ENCODE measurements at places on chromosomes 13 and 19.

- DNase-seq: no peak
Measured at GRCh38 chr13:96816261-96816660, 178.0 kb downstream of the OXGR1 start.

GRCh38 chr19:4870025-4870700, 2.7 kb upstream of the PLIN3 start:
- no peak for DNase-seq

GRCh38 chr19:23436318-23436717, 41.0 kb upstream of the ZNF91 start:
- no peak for DNase-seq

DNA sequence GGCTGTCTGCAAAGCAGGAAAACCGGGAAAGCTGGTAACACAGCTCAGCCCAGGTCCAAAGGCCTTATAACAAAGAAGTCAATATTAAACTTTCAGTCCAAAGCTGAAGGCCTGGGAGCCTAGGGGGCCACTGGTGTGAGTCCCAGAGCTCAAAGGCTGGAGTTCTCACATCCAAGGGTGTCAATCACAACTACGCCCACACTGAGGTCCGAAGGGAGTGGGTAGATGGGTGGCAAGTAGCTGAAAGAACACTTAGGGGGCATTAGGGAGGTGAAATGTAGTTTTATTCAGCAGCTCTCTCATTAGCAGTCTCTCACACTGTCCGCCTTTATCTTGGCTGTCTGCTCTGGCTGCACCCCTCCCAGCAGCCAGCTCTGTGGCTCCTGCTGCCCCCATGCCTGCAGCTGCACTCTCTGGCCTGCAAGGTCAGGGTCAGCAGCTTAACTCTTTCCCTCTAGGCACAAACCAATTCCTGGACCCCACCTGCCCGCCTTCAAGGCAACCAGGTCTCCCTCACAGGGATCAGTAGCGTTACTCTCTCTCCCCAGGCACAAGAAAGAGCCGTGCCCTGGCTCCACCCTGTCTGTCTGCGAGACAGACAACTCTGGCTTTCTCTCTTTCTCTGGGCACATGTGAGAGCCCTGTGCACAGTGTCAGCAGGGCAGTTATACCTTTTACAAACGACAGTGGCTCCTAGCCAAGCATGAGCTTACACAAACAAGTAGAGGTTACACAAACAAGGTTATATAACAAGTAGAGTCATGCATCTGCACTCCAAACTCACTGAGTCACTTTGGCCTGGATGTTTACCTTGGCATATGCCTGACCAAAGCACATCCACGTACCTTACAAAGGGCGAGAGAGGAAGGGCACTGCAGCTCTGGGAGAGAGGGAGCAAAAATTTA, 249.4 kb upstream of the PCDH20 start:
- no peak for DNase-seq

GRCh38 chr13:113672002-113672651, 5.1 kb downstream of the GRK1 start:
- no peak for DNase-seq

GRCh38 chr13:72884101-72884500, 102.2 kb downstream of the PIBF1 start:
- no peak for DNase-seq

- peak; percentile 41 for DNase-seq
Measured at GRCh38 chr19:2096034-2096479, at the start of gene MOB3A. TSS of gene MOB3A (minus strand) at chr19:2096326. CDS start at chr19:2078560, 17,766 bp downstream.

GRCh38 chr13:76667551-76667950, 218.7 kb downstream of the KCTD12 start:
- DNase-seq: no peak

DNA sequence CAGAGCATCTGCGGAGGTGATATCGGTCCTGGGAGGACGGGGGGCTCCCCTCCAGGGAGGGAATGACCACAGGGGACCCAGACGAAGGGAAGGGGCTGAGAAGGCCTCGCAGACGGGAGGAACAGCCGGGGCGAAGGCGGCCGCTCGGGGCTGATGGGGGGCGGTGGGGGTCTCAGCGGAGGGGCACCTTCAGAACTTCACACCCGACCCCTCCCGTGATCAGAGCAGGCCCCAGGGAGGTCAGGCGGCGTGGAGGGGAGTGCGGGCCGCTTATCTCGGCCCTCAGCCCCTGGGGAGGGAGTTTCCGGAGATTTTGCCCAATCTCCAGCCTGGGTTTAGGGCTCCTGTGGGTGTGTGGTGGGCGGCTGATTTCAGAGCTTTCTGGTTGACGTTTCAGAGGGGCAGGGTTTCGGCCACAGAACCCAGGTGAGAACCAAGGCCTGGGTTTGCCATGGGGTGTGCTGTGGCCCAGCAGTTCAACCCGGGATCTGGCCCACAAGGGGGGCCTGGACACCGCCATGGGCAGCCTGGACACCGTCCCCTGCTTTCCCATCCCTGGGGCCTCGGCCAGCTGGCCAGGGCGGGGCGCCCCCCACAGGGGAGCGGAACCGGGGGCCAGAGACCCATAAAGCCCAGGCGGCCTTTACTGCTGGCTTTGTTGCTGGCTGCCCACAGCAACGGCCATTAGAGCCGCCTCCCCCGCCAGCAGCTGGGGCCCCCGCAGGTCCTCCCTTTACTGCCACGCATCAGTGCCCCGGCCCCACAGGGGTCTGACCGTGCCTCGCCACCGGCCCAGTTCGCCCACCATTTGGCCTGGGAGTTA, 29.0 kb downstream of the ARID3A start:
- DNase-seq: no peak

- DNase-seq: no peak
Measured at GRCh38 chr19:32875428-32875827, 5.9 kb upstream of the SLC7A9 start.

DNA sequence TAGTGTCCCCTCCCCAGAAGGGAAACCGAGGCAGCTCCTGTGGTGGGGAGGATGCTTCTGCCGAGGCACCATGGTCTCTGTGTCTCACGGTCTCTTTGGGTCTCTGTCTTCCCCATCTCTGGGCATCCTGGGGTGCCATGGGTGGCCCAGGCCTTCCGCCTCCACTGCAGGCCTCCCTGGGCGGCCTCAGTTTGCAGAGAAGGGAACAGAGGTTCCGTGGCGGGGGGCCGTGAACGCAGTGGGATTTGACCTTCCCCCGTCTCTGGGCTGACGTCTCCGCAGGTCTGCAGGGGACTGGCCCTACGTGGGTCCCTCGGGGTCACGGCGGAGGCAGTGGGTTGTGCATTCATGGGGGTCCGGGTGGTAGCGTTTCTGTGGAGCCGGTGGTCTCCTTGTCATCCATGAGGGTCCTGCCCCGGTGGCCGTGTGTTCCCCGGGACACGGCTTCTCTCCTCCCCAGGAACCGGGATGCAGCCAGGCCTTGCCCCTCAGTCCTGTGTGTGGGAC, 4.6 kb downstream of the EFNA2 start:
- no peak for DNase-seq

DNA sequence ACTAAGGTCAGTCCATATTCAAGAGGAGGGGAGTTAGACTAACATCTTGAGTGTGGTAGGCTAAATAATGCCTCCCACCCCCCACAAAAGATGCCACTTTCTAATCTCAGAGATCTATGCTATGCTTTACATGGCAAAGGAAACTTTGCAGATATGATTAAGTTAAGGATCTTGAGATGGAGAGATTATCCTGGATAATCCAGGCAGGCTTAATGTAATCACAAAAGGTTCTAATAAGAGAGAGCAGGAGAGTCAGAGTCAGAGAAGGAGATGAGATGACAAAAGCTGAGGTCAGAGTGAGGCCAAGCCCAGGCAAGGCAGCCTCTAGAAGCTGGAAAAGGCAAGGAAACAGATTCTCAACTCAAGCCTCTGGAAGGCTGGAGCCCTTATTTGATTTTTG, 1011.6 kb downstream of the PCDH9 start:
- no peak for DNase-seq

- DNase-seq: no peak
Measured at GRCh38 chr19:39479916-39480315, 722 bp upstream of the TIMM50 start.

- no peak for DNase-seq
Measured at GRCh38 chr19:48619692-48620585, 633 bp downstream of the SPHK2 start.

DNA sequence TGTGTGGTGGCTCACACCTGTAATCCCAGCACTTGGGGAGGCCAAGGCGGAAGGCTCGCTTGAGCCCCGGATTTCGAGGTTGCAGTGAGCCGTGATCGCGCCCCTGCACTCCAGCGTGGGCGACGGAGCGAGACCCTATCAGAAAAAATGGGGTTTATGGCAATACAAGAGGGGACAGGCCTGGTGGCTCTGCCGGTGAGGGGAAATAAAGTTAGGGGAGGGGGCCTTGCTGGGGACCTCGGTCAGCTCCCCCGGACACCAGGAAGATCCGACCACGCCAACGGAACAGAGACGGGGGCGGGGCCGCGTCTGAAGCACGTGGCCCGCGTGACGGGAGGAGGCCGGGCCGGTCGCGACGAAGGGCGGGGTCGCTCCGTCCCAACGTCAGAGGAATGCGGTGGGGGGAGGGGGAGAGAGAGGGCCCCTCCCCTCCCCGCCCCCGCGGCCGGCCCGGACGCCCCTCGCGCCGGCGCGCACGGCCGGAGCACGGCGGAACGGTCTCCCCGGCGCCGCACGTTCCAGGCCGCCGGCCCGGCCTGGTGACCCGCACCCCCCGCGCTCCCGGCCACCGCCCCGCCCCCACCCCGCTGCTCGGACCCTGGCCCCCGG, 1.9 kb upstream of the HNRNPL start:
- DNase-seq: peak; percentile 90

DNA sequence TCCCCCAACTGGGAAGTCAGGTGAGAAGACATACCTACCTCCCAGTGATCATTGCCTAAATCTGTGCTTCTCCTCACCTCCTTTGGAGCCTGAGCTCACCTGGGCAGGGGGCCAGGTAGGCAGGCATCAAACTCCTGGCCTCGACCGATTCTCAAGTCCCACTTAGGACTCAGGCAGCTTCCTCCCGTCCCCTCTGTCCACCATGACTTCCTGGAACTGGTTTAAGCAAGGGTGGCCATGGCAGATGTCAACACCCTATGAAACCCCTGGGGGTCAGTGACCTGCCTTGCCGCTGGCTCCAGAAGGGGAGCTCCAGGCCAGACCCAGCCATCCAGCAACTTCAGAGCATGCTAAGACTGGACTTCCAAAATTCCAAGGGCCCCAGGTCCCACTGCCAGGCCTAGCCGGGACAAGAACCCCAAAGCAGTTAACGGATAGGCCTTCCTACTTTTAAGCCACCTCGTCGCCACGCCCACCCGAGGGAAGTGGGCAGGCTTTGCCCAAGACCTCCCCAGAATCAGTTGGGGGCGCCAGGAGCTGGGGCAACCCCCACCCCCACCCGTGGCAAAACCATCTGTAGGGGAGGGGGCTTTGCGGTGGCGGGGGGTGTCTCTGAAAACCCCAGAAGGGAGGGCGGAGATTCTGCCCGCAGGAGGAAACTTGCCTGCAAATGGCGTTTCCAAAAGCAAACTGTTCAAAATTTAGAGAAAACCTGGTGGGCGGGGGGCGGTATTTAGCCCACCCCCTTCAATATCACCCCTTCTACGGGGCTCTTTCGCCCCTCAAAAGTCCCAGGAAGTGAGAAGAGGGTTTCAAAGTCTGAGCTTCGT, 657 bp downstream of the PLIN3 start:
- DNase-seq: no peak

- no peak for DNase-seq
Measured at GRCh38 chr13:105153611-105154010, 1381.9 kb downstream of the EFNB2 start.

- DNase-seq: no peak
Measured at GRCh38 chr19:49438261-49438660, 3.1 kb downstream of the SLC17A7 start.

DNA sequence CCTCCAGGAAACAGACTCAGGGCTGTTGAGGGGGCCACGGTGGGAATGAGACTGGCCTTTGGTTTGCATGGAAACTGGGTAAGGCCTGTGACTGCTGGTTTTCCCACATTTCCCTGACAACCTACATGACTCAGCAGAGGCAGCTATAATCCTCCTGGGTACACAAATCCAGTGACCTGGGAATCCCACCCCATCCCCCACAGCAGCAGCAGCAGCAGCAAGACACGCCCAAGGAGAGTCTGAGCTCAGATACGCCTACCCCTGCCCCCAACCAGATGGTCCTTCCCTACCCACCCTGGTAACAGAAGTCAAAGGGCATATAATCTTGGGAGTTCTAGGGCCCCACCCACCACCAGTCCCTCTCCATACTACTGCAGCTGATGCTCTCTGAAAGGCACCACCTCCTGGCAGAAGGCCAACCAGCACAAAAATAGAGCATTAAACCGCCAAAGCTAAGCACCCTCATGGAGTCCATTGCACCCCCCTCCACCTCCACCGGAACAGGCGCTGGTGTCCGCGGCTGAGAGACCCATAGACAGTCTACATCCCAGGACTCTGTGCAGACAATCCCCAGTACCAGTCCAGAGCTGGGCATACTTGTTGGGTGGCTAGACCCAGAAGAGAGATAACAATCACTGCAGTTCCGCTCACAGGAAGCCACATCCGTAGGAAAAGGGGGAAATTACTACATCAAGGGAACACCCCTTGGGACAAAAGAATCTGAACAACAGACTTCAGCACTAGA, 237.2 kb upstream of the SPRY2 start:
- no peak for DNase-seq

- DNase-seq: peak; percentile 22
Measured at GRCh38 chr19:1512671-1513498, at the start of gene ADAMTSL5. TSS of gene ADAMTSL5 (minus strand) at chr19:1513019. CDS start at chr19:1510943, 2,076 bp downstream.

DNA sequence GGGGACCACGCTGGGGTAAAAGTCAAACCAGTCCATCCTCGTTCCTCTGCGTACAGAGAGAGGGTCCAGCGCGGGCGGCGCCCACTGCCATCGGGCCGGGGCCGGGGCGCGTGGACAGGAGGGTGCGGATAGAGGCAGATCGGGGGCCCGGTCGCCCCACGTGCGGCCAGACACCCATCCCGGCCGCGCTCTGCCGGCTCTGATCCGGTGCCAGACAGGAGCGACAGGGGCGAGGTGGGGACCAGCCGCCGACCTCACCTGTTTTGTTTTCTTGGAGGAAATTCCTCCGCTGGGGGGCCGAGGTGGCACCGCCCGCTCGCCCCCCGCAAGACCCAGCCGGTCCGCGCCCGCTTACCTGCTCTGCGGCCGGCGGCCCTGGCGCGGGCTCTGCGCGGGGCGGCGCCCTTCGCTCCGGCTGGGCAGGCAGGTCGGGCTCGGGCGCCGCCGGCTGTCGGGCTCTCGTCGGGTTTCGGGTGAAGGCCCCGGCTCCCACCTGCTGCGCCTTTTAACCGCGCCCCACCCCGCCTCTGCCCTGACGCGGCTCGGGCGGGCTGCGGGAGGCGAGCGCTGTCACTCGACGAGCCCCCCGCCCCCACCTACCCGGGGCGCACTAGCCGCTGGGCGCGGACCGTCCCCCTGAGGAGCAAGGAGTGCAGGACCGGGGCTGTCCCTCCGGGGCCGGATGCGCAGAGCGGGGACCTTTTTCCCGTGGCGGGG, at the start of gene GJB6:
Gene GJB6, minus strand, starts transcription at position 481 of the 717 bp plus-strand sequence. CDS start 8,839 bp downstream, outside the sequence.
- DNase-seq: no peak

DNA sequence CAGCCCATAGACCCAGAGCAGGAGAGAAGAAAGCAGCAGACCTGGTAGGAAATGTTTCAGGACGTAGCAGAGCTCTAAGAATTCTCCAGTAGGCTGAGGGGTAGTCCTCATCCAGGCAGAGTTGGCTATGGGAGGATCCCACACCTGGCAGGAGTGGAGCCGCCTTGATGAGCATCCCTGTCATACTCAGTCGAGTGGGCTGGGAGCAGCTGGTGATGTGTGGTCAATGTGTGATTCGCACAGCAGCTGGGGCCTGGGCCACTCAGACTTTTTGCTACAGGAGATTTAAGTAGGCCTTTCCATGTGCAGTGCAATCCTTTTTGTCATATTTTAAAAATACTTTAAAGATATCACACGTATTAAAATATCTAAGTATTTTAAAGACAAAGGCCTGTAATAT, 56.6 kb downstream of the MYO16 start:
- DNase-seq: no peak

- no peak for DNase-seq
Measured at GRCh38 chr13:59476366-59476765, 687.4 kb downstream of the DIAPH3 start.
